Activated CD8-positive, alpha-beta memory T cell treated with anti-CD3 and anti-CD28 coated beads for 1 hour (primary cell): ENCODE measurements at places on chromosomes 3 and 15.

DNA sequence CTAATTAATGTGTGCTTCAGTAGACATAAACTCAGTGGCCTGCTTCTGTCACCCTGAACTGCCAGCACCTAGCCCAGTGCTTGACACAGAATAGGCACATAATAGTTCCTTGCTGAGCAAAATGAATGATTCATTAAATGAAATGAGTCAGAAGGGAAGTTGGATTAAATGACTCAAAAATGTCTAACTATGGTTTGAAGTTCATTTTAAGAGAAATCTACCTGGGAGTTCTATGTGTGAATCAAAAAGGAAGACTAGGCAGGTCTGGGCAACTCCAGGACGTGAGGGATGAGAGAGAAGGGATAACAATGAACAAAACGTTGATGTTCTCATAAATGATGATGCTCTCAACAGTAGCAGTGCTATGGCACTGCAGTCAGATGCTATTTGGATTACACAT, 175.0 kb downstream of the CFAP20DC start:
- no peak for DNase-seq

DNA sequence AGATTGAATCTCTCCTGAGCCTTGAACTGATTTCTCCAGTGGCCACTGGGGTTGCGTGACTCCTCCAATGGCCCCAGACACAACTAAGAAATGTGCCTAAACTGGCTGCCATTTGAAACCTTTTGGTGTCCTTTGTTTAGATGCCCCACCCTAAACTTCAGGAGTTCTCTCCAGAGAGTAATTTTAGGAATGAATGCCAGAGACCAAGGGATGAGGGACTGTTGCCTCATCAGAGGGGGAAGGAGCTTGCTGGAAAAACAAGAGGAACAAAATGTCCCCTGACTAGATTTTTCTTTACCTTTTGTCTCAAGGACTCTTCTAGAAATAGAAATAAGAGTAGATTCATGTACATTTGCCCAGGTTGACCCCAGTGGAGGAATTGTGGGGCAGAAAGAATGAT, 8.1 kb upstream of the ADPRH start:
- no peak for DNase-seq

DNA sequence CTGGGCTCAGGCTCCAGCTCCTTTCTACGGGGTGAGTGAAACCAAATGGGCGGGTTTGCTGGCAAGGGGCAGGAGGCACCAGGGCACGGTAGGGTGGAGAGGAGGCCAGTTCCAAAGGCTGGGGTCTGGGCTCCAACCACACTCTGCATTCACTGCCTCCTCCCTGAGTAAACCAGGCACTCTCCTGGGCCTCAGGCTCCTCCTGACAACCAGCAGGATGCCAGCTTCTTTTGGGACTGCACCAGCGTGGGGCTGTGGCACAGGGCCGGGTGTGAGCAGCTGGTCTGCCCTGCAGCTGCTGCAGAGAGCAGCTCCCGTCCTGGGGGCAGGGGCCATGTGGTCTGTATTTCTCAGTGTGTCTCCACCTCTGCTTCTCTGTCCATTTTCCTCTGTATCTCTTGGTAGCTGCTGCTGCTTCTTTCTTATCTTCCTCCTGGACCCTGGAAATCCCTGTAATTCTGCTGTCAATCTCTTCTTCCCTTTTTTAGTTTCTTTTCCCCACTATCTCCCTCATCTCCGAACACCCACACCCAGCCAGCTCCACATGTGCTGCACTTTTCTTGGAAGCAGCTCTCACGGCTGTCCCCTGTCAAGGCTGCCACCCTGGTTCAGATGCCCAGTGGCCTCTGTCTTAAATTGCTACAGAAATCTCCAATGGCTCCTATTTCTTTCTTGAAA, 54.9 kb upstream of the TBC1D21 start:
- no peak for DNase-seq

DNA sequence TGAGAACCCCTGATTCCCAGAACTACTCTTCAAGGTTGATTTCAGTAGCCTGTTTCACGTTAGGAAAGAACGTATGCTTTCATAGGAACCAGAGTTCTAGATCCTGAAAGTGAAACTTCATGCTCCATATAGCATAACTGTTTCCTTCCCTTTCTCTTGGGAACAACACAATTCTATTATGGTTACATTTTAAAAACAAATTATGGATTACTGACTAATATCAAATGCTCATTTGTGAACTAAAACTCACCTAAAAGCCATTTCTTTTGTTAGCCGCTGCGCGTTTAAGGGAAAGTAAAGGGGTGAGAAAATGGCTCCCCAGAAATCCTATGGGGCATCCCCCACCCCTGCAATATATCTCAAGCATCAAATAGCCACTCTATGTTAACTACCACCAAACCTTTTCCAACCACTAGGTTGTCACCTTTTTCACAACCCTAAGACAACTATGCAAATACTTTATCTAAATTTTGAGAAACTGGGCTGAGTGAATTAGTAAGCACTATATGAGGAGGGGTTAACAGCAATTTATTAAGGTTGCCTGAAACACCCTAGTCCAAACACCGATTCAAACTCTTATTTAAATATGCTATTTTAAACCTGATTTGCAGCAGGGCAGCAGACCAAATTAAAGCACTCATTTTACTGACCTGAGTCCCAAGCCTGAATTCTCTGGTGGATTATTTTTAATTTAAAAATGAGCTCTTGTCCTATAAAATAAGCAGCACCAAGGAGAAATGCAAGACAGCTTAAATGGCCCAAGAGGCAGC, 2.4 kb downstream of the SIAH2 start:
- no peak for DNase-seq

GRCh38 chr3:186663361-186664118, 2.3 kb upstream of the HRG start:
- DNase-seq = no peak

DNA sequence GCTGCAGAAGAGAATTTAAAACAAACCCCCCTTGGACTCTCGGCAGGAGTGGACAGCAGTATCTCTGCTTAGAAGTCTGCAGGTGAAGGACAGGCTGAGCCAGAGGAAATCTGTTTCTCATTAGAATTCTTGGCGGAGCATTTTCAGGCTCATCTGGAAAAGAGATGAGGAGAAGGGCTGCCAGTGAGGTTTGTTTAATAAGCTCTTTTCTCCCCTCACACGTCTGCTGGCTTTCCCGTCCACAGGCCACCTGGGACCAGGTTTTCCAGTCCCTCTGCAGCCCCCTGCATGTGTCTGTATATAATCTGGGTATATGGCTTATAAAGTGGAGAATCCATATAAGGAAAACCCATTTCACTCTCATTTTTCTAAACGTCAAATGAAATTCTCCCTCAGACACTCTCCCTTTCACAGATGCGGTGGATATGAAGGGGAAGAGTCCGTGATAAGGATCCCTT, 155.4 kb upstream of the TPM1 start:
- no peak for DNase-seq

DNA sequence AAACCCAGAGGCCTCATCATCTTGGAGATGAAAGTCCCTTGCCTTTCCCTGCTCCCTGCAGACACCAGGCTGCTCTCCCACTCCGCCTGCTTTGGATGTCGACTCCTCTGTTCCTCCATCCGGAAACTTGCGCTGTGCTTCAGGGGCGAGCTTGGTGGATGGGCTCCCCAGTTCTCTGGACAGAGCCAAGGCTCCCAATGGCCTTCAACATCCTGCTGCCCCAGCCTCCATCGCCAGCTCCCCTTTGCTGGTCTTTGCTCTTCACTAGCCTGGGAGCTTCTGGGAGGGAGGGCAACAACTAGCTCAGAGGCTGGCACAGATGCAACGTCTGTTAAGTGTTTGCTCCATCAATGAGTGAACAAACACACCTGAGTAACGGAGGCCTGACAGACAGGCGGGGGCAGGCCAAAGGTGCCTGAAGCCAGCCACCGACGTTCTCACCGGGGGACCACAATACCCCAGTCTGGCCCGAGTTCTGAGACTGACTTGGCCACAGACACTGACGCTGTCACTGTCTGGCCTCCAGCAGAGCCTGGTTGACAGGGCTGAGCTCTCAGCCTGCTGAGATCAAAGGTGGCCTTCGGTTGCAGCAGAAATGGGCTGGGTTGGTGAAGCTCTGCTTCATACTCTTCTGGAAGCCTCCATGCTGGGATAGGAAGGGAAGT, 39.0 kb downstream of the RGMA start:
- DNase-seq = no peak

- DNase-seq = no peak
Observed at GRCh38 chr3:66991459-66991858, 6.6 kb upstream of the KBTBD8 start.

DNA sequence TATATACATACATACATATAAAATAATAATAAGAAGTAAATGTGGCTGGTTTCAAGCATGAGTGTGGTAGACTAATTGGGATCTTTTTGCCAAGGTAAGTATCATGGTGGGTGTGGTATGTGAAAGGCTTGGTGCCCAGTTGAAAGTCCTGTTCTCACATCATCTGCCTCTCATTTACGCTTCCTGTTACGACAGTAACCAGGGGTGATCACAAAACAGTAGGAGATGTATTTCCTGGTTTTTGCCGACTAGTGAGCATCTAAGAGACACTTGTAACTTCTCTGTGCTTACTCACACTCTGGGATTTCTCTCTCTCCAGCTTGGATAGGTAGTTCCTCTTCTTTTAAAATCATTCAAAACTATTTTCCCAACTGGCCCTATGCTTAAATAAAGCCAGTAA, 1028.3 kb upstream of the NR2F2 start:
- DNase-seq = no peak

GRCh38 chr3:30492322-30493192, 113.8 kb upstream of the TGFBR2 start:
- no peak for DNase-seq

DNA sequence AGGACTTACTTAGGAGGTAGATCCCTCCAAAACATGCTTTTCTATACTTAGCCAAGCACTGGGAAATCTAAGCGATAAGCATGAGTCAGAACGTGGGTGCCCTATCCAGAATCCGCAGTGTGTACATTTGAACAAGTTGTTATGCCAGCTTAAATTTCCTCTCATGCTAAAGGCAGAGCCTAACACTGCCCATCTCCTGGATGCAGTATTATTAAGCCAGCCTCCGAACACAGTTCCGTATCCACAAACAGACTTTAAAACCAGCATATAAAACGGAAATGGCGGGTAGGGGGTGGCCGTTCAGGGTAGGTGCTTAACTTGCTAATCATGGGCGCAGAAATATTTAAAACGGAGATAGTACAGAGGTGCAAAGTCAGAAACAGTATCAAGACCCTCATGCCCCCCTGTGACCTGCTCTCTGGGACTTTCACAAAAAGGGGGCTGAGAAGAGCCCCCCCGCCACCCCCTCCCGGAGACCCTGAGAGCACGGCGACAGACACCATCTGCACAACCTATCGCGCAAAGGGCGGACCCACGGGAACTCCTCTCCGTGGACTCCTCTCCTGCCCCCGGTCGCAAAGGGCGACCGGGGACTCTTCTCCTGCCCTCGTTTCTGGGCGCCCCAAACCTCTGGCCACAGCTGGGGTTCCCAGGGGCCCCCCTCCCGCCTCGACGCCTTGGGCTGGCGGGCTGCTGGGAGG, 889 bp upstream of the LRRIQ4 start:
- no peak for DNase-seq

- DNase-seq = no peak
Observed at GRCh38 chr3:176650478-176650877, 546.8 kb downstream of the TBL1XR1 start.

DNA sequence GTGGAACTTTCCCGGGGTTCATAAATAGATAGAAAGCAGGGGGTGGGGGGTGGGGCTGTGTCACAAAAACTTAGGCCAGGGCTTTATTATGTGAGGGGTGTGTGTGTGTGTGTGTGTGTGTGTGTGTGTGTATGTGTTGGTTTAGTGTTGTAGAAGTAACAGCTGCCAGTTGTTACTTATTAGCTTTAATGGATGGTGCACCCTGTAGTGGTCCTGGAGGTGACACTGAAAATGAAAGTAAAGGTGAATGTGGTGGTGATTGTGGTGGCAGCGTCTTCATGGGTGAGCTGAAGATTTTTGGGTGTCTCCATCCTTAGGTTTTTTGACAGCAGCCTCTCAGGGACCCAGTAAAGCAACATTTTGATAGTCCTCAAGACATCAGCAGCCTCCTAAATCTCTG, 449.9 kb downstream of the PDCD6IP start:
- DNase-seq = no peak

GRCh38 chr3:7447197-7447769, 586.4 kb downstream of the GRM7 start:
- DNase-seq = no peak

GRCh38 chr3:38560996-38561717, 65.0 kb downstream of the EXOG start:
- no peak for DNase-seq

DNA sequence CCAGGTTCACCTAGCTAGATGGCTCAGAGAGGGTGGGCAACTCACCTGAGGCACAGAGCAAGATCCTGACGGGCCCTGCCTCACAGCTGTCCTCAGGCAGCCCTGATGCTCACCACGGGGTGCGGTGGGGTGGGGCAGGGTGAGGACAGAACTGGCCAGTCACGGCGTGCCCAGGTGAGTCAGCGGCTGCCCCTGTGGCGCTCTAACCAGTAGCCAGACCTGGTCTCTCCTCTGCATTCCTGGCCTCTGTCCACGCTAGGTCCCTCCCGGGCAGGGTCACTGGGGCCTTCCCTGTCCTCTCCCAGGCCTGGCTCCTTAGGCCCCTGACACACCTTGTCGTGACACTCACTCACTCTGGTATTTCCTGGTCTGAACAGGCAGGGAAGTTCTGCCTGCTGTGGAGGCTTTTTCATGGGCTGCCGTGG, 901 bp downstream of the ALS2CL start:
- DNase-seq = no peak

- no peak for DNase-seq
Observed at GRCh38 chr3:102354818-102355515, 79.8 kb upstream of the ZPLD1 start.

GRCh38 chr3:167679526-167679925, 25.8 kb upstream of the WDR49 start:
- DNase-seq = no peak

GRCh38 chr3:148856384-148856783, 8.7 kb upstream of the CPA3 start:
- no peak for DNase-seq

GRCh38 chr3:119969759-119970158, 124.5 kb downstream of the GSK3B start:
- no peak for DNase-seq

DNA sequence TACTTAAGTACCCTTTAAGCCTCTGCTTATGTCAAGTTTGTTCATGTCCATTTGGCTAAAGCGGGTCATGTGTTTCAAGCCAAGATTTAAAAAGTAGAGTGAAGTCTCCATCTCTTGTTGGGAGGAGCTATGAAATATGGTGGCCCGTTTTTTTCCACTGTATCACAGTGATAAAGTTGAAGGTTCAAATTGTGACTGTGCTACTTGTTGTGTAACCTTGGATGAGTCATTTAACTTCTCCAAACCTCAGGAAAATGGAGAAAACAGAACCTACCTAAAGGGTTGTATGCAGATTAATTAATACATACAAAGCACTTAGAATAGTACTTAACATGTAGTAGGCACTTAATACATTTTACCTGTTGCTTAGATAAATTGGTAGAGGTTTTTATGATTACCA, 43.4 kb downstream of the SNAPC5 start:
- DNase-seq = no peak

DNA sequence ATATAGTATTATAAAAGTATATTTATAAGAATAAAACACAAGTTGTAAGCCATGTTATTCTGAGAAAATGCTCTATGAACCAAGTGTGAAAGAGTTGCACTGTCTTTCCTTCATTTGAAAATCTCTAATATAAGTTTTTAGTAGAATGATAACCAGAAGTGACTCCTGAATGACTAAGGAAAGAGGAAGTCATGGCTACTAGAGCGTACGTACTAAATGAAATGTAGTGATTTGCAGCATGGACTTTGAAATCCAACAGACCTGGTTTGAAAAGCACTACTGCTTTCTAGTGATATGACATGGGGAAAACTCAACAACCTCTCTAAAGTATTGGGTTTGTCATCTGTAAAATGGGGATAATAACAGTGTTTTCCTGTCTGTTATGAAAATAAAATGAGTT, 10.3 kb upstream of the DNAJC13 start:
- no peak for DNase-seq

GRCh38 chr3:134776518-134776917, 18.5 kb upstream of the EPHB1 start:
- DNase-seq = no peak
